Left lobe of liver (tissue), 2 donors: ENCODE measurements at places on chromosomes 3 and 15. TPM values are rescaled to one million over a fixed set of nuclear protein-coding genes. Genes with fewer than 3 reads are reported as not detected.

GRCh38 chr3:120846073-120846472, 61.9 kb upstream of the STXBP5L start:
- no peak for DNase-seq

Gene RSRC1
- total RNA-seq: 7.5 TPM

DNA sequence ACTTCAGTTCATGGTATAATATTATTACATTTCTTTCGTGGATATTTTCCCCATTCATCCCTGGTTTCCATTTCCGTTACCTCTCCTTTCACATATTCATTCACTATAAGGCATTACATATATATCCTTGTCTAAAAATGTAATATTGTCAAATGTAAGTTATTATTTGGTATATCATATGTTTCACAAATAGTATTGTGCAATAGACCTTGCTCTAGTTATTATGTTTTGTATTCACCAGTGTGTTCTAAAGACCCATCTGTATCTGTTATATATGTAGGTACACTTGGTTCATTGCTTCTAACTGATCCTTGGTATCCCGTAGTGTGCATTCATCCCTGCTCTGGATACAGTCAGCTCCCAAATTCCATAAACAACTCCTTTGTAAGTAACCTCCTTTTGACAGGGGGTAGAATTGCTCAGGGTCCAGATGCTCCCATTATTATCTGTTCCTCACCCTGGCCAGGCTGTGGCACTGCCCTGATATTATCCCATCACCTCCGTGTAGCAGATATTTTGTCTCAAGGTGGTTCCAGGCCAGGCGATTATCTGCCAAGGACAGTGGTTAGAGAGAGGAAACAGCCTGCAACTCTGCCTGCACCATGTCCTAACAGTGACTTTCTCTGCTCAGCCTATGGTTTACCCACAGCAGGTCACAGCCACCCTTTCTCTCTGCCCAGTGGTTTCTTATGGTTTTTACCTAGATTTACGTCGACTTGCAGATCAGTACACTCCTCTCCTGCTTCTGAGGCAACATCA, 29.2 kb downstream of the PAQR9 start:
- DNase-seq: no peak

DNA sequence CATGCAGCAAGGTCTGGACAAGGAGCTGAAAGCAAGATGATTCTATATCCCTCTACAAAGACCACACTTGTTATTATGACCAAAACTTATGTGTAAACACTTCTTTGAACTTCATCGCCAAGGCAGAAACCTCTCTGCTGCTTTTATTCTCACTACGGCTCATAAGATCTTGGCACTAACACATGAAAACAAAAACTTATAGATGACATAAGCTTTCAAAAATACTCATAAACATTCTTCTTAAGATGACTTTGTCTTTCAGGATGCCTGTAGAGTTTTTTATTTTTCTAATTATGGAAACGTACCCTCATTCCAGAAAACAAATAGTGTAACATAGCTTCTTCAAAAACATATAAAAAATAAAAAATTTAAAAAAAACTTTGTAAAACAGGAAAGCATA, 12.5 kb upstream of the C15orf61 start:
- DNase-seq: no peak

DNA sequence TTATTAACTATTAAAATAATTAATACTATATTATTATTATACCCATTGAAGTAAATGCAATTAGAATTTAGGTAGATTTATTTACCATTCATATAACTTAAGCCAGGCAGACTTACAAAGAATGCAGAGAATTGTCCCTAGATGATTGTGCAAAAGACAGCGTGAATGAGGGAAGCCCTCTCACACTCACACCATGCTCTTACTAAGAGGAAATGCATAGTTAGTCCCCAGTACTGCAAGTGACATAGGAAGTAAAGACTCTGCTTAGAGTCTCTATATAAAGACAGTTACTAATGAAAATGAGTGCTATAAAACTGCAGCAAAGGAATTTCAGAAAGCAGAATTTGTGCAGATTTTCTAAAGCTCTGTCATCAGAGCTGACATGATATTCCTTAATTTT, 270.4 kb downstream of the ZBBX start:
- no peak for DNase-seq
